HCT116 (cell line): ENCODE measurements at places on chromosomes 13 and 19. TPM values are rescaled to one million over a fixed set of nuclear protein-coding genes. Genes with fewer than 3 reads are reported as not detected.

DNA sequence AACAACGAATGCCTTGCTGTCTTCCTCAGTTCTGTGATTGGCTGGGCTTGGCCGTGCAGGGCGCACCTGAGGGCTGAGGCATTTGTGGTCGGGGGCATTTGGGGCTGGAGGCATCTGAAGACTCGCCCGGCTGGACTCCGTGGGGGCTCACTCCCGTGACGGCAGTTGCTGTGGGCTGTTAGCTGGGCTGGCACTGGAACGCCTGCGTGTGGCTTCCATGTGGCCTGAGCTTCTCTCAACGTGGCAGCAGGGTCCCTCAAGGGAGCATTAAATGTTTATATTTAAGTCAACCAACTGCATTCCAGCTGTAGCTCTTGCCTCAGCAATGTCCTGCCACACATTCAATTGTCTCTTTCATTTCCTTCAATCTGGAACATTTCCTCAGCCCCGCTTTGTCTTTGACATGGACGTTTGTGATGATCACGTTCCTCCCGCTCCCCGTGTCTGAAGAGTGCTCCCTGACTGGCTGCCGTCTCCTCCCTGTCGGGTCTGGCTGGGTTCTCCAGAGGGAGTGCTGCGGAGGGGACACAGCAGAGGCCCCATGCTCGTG lies 21.0 kb downstream of the CCDC8 start:
- H3K27ac ChIP-seq: no peak overlapping the region
- H3K27me3 ChIP-seq: no peaks in the 10 kb centered on the region
- peaks cover 11% of the 10 kb centered on the region; the same call in 1 of the 2 replicates for H3K4me1 ChIP-seq
- H3K36me3 ChIP-seq: peaks cover 39% of the 10 kb centered on the region

DNA sequence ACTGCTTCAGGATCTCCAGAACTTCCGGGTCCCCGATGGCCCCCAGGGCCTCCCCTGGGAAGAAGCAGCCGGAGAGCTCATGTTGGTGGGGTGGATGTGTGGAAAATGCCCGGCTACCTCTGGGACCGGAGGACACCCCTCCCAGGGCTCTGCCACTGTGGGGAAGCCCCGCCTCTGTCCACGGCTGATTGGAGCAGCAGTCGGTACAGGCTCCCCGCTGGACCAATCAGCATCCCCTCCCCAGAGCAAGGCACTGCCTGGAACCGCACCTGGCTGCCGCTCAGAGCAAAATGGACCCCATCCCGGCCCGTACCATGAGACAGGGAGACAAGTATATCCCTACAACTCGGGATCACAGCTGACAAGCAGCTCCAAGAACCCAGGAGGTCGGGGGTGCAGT lies 6.4 kb downstream of the DOHH start:
- no peak overlapping the region for H3K4me3 ChIP-seq
- no peak for DNase-seq
- H3K27me3 ChIP-seq: no peaks in the 10 kb centered on the region

GRCh38 chr13:20848203-20848602 lies 54.3 kb downstream of the XPO4 start:
- no peak overlapping the region for H3K27ac ChIP-seq
- DNase-seq: no peak
- H3K36me3 ChIP-seq: no peaks in the 10 kb centered on the region
- H3K27me3 ChIP-seq: no peaks in the 10 kb centered on the region
- H3K4me3 ChIP-seq: no peak overlapping the region

- peaks cover 38% of the 10 kb centered on the region for H3K4me1 ChIP-seq
- no peaks in the 10 kb centered on the region for H3K27me3 ChIP-seq
- DNase-seq: no peak
- peak within 1 kb of the TSS; percentile 85 for H3K27ac ChIP-seq
- no peaks in the 10 kb centered on the region for H3K36me3 ChIP-seq
Measured at GRCh38 chr19:55208880-55209692, at the start of gene PTPRH. Gene PTPRH, minus strand, starts transcription at chr19:55209501. Its CDS starts 68 bp downstream, at chr19:55209433.

LIG1 gene
- total RNA-seq: 122 TPM

ZNF552 gene
- total RNA-seq: 7.1 TPM

ZNF780A gene
- total RNA-seq: 18.9 TPM

FAM83E gene
- total RNA-seq: 6.8 TPM

- H3K27ac ChIP-seq: no peak within 1 kb of the TSS
- H3K4me1 ChIP-seq: no peaks in the 10 kb centered on the region
- DNase-seq: no peak
Measured at GRCh38 chr13:108269601-108270328, at the start of gene TNFSF13B. Gene TNFSF13B, plus strand, starts transcription at chr13:108269718. Its CDS starts 178 bp downstream, at chr13:108269896.

GRCh38 chr13:109251956-109252355 lies 534.4 kb downstream of the IRS2 start:
- no peaks in the 10 kb centered on the region for H3K36me3 ChIP-seq
- no peak overlapping the region for H3K4me3 ChIP-seq
- H3K27me3 ChIP-seq: no peaks in the 10 kb centered on the region
- no peak for DNase-seq

DNA sequence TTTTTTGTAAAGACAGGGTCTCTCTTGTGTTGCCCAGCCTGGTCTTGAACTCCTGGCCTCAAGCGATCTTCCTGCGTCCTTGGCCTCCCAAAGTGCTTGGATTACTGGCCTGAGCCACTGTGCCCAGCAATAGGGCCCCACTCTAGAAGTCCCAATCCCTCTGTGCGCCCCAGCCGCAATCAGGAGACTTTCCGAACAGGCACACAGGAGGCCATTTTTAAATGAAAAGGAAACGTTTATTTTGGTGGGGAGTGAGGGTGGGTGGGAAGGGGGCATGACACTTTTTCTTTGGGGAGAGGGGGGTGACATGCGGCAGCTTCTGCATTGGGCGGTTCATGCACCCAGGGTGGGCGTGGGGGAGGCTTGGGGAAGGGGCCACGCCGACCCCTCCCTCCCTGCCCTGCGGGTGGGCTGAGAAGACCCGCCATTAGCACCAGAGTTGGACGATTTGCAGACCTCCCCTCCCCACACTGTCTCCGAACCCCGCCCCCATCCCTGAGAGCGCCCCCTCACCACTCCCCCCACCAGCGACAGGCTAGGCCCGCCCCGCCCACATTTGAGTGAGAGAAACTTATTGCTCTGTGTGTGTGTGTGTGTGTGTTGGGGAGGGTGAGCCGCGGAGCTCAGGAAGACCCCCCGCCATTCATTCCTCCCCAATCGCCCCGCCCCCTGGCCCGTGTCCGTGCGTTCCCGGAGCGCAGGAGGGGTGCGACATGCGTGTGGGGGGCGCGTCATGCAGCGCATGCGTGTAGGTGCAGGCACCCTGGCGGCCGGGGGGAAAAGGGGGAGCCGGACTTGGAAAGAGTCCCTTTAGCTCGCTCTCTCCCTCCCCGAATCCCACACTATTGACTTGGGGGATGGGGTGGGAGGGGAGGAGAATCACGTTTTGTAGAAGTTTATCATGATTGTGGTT lies 17.2 kb downstream of the KCNC3 start:
- no peaks in the 10 kb centered on the region for H3K27me3 ChIP-seq
- no peak overlapping the region for H3K27ac ChIP-seq
- DNase-seq: no peak

DNA sequence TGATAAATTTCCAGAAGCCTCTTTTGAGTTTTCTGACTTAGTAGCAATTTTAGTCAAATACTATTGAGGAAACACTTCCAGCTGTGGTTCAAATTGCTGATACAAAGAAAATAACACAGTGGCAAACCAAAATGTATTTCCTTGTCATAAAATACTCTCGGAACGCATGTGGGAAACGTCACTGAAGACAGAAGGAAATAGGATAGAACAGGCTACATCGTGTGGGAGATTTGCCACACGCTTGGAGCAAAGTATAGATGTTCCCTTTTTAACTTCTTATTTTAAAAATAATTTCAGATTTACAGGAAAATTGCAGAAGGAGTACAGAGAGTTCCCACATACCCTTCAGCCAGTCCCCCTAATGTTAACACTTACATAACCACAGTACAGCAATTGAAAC lies 88.8 kb downstream of the ING1 start:
- no peaks in the 10 kb centered on the region for H3K36me3 ChIP-seq
- peaks cover 10% of the 10 kb centered on the region; the same call in 1 of the 2 replicates for H3K27me3 ChIP-seq
- no peak overlapping the region for H3K27ac ChIP-seq
- no peaks in the 10 kb centered on the region for H3K4me1 ChIP-seq

GRCh38 chr13:112131081-112131712 lies 64.2 kb downstream of the SOX1 start:
- no peaks in the 10 kb centered on the region for H3K4me1 ChIP-seq
- DNase-seq: no peak
- H3K4me3 ChIP-seq: no peak overlapping the region
- H3K27me3 ChIP-seq: peaks cover 13% of the 10 kb centered on the region; the same call in 1 of the 2 replicates

GPC6 gene
- 0.22 TPM for total RNA-seq
